ENCODE measurements at places on chromosomes 5 and 9.

- no peak for DNase-seq
These were observed 279.6 kb upstream of the ADAMTSL1 start for GRCh38 chr9:18194316-18194715.

- no peak for DNase-seq
These were observed 49.2 kb upstream of the RPL26L1 start for GRCh38 chr5:172909931-172910502.

DNA sequence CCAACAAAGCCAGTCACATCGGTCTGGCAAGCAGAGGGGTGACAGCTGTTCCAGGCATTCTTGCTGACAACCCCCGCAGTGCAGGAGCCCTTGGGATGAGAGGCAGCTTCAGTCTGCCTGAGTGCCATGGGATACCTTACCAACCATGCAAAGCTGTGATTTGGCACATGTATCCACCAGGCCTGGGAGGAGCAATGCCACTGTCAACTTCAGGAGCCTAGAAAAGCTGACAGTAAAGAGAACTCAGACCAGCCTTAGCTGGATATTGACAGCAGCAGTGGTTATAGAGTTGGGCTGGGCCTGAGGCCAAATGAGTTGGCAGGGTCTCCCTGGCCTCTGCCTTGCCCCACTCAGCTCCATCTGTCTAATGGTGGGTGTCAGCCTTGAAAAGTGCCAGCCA, 10.1 kb upstream of the PLPPR1 start:
- DNase-seq, result no peak

DNA sequence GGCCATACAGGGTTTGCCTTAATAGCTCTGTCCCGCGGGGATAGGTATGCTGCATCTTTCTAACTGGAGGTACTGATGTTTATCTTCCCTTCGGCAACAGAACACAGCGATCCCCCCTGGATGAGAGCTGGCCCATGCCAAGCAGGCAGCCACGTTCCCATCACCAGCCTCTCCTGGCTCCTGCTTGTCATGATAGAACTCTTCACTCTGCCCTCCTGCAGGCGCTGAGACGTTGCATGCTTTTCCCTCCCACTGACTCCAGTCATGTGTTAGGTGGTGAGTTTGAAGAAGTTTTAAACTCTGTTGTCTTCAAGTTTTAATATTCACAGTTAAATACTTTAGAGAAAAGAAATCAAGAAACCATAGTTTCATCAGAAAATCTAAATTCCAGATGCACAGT, 60.0 kb downstream of the MED27 start:
- no peak for DNase-seq

- no peak for DNase-seq
These were observed 115.7 kb downstream of the TLE1 start for GRCh38 chr9:81573415-81574321.

- no peak for DNase-seq
These were observed 64.4 kb downstream of the ARHGEF37 start for GRCh38 chr5:149645725-149646124.

GRCh38 chr5:34803974-34804732, 34.8 kb upstream of the TTC23L start:
- DNase-seq, result no peak

DNA sequence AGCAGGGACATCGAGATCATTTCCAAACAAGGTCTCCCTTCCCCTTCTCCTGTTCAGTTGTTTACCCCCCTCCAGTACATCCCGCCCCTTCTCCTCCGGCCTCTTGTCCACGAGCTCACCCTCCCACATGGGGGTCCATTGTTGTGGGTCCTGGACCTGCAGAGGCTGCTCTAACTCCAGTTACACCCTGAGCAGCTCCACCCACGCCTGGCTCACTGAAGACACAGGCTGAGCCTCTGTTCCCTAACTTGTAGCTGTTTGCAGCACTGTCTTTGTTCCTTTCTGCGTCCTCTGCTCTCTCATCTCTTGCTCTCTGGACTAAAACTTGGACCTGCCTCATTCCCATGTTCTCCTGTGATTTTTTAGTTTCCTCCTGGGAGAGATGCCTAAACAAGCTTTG, 377.5 kb downstream of the MED10 start:
- DNase-seq, result no peak

- no peak for DNase-seq
These were observed 137.6 kb downstream of the NPR3 start for GRCh38 chr5:32848681-32849080.

DNA sequence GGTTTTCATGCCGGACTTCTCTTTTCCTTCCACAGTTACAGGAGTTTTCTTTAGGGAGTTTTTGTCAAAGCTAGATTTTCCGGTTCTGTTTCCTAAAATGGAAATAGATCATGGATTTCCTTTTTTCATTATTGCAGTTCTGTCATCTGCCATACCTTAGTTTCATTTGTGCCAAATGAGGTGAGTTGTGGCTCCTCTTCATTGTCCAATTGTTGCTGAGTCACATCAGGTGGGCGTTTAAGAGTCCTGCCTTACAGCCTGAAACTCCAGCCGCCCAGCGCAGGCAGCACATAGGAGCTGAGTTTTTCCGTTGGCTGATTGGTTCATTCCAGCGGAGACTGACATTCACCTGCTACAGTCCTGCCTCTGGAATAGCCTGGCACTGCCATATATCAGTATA, 14.1 kb downstream of the SLC25A25 start:
- DNase-seq, result no peak

GRCh38 chr5:59598547-59598874, 295.0 kb downstream of the PDE4D start:
- no peak for DNase-seq

DNA sequence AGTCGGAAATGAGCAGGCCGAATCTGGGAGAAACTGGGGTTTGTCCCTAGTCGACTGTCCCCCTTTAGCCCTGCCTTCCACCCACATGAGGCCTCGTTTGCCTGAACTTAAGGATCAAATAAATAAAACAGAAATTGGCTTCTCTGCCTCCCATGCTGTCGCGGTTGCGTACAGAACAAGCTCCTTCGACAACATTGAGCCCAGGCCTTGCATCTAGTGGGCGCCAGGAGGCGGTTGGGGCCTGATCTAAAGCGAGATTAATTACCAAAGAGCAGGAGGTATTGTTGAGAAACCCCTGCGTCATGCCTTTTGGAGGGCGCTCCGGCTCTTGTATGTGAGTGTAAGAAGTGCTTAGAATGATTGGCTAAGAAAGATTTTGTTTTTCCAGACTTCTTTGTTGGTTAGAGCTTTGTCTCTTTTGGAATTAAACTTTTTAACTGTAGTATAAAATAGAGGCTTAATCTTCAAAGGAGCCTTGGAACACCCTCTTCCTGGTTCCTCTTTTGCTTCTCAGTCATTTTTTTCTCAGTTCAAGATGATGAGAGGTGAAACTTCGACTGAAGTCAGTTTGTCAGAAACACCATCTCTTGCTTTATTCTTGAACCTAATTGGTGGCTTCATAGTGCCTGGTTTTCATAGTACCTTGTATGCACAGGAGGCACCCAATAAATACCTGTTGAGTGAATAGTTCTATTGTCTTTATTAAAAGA, 828 bp downstream of the ATP6V0E1 start:
- peak; percentile 73 for DNase-seq

- DNase-seq, result no peak
These were observed 21.6 kb upstream of the FBN2 start for GRCh38 chr5:128559300-128560297.

DNA sequence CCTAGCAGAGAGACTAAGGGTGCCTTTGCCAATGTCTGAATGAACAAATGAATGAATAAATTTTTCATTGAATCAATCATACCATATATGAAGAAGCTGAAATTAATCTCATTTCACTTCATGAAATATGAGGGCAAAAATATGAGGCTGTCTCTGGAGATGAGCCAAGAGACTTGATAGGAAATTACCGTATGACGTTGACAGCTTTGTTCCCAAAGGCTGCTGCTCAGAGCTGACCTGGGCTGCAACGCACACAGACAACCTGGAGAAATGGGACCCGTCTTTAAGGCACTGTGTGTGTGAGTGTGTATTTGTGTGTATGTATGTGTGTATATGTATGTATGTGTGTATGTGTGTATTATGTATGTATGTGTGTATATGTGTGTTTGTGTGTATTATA, 226.1 kb downstream of the IRX2 start:
- no peak for DNase-seq

DNA sequence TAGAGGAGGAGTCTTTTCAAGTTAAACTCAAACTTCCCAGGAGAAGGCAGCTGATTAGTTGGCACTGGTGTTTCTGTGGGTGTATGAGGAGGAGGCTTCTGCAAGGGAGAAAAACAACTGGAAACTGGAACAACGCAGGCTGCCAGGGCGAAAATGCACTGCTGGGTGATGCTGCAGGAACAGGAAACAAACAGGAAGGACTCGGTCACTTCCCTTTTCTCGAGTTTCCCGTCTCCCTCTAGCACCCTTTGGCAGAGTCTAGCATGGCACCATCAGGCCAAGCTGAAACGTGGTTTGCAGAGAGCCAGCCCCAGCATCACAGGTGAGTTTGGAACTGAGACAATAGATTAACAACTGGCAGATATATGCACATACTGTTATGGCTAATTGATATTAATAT, 77.5 kb upstream of the CAST start:
- no peak for DNase-seq

DNA sequence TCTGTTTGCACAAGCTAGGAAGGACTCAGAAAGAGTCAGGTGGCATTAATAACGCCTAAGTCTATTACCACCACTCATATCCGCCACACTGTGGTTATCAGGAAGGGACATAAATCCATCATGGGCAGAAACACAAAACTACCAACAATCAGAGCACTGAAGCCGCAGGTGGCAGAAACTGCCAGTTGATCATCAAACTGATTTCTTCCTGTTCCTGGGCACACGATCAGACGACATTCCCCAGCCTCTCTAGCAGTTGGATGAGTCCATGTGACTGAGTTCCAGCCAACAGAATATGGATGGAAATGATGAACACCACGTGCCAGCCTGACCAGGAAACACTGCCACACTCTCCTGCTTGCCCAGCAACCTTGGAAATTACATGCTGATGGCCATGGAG, 181.7 kb downstream of the ELAVL2 start:
- DNase-seq, result no peak

DNA sequence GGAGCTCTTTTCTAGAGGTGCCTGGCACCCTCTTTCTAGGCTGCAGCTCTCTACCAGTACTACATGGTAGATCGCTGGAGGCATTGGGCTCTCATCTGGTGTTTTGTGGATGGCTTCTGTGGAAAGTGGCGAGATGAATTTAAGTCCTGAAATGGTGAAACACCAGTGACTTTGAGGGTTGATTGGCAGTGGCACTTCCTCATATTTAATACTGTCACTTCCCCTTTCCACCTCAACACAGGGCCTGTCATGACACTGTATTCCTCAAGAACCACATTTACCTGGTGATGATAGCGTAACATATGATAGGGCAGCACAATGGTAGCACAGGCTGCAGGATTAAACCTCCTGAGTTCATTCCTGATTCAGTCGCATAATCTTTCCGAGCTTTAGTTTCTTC, 132.1 kb downstream of the KDM4C start:
- no peak for DNase-seq

- peak; percentile 29 for DNase-seq
These were observed 13.1 kb downstream of the PSD2 start for GRCh38 chr5:139808481-139809330.

- no peak for DNase-seq
These were observed 184.1 kb downstream of the CCDC192 start for GRCh38 chr5:127887282-127887681.

- DNase-seq, result no peak
These were observed 347.8 kb downstream of the TRPM3 start for GRCh38 chr9:70773579-70773978.

DNA sequence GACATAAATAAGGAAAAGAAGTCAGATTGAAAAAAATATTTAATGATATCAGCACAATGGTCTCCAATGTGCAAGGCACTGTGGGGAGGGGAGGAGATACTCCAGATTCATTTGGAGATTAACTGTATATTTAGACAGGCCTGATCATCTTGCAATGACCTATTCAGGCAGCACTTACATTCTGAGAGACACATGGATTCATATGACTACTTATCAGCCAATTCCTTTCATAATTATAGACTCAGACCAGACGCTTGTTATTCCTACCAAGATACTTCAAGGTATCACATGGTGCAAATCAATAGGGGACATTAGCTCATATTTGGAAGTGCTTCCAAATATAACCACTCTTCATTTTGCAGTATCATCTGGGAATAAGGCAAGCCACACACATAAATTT, 153.5 kb upstream of the TARS1 start:
- DNase-seq, result no peak

- no peak for DNase-seq
These were observed 264.7 kb upstream of the NR4A3 start for GRCh38 chr9:99556998-99557397.

GRCh38 chr9:94269264-94269663, 10.2 kb downstream of the ZNF169 start:
- no peak for DNase-seq

DNA sequence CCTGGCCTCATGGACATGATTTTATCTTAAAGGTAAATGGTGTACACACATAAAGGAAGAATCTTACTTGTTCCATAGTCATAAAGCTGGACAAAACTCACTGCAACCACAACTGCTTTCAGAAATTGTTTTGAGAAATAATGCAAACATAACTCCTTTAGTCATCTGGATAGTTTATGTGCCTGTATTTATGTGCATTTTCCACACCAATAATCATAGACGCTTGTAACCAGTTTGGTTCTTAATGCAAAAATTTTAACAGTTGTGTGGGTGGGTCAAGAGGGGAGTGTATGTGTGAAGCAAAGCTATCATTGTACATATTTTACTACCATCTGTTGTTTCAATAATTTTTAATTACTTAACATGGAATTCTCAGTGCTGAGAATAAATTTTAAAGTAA, 80.1 kb downstream of the EFNA5 start:
- DNase-seq, result no peak

DNA sequence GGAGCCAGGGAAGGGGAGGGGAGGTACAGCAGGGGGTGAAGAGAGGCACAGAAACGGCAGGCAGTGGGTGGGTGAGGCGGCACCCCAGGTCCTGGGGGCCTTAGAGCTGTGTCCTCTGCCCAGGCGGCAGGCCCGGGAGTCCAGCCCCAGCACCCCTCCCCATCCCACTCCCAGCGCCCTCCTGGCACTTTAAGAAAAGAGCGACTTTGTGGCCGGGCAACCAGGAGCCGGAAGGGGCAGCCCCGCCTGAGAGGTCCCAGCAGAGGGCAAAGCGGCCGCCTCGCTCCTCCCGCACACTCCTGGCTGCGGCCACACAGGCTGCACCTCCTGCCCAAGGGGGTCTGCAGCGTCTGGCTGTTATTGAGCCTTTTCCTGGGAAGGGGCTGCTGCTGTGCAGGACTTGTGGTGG, 42.6 kb downstream of the NACC2 start:
- DNase-seq, result no peak
